ENCODE measurements at places on chromosomes 3 and 15.

GRCh38 chr3:32778389-32778788 is 39.4 kb upstream of the TRIM71 start:
- no peak for DNase-seq

DNA sequence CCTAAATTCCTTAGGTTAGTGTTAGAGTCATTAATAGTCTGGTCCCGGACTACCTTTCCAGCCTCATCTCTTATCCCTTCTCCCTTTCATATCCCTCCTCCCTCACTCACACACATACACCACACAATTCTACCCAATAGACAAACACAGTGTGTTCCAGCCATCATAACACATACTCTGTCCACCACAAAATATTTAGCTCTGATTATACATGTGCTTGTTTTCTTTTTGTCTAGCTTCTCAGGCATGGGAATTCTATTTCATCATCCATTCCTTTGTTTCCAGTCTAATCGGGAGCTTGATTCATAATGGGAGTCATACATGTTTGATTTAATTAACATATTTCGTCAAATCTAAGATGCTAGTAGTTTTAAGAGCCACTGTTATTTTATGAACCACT is 161.8 kb upstream of the BFSP2 start:
- no peak for DNase-seq

DNA sequence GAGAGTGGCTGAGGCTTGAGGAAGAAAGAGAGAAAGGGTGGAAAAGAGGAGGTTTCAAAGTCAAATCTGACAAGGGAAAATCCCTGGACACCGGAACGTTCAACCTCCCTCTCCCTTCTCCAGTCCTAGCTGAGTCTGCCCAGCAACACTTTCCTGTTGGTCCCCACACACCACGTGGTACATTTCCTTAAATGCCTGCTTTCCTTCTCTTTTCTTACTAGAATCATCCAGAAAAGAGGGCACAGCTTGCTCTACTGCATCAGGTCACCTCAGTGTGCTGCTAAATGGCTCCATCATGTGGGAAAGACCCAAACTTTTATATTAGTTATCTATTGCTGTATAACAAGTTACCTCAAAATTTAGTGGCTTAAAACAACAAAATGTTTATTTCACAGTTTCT is 181.2 kb downstream of the NECTIN3 start:
- no peak for DNase-seq

- DNase-seq, result no peak
Observed at GRCh38 chr3:143249014-143249413, 129.4 kb downstream of the CHST2 start.

GRCh38 chr15:63572749-63573464 is 24.3 kb upstream of the FBXL22 start:
- no peak for DNase-seq

DNA sequence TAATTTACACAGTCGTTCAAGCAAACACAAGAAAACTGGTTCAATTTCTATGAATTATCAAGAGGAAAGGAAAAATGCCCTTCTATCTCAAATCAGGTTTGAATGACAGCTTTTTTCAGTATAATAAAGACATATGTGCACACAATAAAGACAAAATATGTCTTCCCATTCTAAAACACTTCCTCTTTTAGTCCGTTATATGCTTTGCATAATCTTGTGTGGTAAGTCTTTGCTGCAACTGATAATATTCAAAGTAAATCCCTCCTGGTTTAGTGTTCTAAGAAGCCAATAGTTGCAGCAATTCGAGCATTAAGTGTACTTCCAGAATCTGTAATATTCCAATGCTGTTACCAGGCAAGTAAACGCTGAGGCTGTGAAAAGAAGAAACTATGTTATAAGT is 43.7 kb upstream of the MAPKBP1 start:
- no peak for DNase-seq

DNA sequence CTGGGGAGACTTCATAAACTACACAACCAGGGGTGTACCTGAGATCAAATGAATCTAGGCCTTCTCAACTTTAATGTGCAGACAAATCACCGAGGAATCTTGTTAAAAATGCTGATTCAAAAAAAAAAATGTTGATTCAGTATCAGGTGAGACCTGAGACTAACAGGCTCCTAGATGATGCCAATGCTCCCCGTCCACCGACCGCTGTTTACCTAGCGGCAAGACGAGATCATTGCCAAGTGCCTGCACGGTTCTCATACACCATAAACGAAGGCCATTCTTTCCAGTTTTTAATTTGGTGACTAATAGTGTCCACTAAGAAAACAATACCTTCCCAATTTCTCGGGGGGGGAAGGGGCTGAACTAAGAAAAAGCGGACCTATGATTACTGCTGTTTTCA is 2.5 kb upstream of the FSIP1 start:
- DNase-seq, result no peak

GRCh38 chr3:72728958-72729467 is 119.2 kb downstream of the SHQ1 start:
- DNase-seq, result no peak

- DNase-seq, result no peak
Observed at GRCh38 chr3:116281313-116282143, 163.8 kb downstream of the LSAMP start.

DNA sequence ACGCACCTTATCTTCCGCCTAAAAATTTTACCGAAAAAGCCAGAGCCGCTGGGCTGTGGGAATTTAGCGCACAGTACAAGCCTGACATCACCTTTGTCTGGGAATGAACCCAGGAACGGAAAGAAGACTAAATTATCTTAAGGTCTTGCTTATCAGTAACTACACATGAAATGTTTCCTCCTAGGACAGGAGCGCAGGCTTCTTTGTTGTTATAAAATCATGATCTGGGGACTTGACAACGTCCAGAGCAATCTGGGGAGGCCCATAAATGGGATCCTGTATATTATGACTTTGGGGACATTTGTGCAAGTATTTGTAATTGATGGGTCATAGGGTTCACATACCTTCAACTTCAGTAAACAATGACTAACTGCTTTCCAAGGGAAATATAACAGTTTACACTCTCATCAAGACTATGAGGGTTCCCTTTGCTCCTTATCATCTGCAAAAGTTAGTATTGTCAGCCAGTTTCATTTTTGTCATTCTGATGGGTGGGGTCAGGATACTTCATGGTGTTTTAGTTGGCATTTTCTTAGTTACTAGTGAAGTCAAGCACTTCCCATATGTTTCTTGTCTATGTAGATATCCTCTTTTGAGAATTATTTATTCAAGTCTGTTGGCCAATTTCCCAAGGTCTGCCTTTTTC is 213.9 kb upstream of the PFN2 start:
- DNase-seq, result no peak

GRCh38 chr3:117278424-117279190 is 569.0 kb downstream of the TUSC7 start:
- no peak for DNase-seq

GRCh38 chr3:48092270-48092669 is 76.1 kb upstream of the MAP4 start:
- DNase-seq, result no peak

DNA sequence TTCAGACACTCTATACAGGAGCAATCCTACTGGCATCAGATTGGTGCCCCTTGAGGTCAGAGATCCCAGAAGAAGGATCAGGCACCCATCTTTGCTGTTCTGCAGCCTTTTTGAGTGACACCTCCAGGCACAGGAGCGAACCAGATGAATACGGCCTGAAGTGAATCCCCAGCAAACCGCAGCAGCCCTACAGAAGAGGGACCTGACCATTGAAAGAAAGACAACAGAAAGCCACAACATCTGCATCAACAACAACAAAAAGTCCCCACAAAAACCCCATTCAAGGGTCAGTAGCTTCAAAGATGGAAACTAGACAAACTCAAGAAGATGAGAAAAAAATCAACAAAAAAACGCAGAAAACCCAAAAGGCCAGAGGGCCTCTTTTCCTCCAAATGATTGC is 130.4 kb downstream of the PPM1L start:
- DNase-seq, result no peak

DNA sequence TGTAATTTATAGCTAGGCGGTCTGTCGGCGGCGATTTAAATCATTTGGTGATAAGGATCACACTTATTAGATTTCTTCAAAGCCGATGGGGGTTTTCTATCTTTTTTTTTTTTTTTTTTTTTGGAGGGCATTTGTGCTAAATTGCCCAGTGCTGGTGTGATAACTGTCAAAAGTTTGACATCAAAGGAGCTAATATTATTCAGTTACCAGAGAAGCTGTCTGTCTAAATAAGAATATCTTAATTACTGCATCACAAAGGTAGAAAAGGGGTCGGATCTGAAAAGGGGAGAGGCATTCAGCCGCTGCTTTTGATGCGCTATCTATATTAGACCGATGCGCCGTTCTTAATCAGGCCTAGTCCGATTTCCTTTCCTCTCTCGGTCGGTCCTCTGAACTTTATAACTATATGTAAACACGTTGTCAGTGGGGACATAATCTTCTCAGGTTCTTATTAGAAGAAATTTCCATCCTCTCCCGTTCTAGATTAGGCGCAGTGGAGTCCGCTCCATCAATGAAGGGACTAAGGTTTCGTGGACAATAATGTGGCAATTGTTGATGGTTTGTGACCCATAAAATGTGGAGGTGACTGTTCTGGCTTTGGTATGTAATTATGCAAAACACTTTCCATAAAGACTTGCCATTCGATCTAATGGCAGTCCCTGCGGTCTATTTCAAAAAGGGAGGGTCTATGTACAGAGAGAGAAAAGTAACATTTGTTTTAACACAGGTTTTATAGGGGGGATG is 31.7 kb downstream of the NR2F2 start:
- no peak for DNase-seq

DNA sequence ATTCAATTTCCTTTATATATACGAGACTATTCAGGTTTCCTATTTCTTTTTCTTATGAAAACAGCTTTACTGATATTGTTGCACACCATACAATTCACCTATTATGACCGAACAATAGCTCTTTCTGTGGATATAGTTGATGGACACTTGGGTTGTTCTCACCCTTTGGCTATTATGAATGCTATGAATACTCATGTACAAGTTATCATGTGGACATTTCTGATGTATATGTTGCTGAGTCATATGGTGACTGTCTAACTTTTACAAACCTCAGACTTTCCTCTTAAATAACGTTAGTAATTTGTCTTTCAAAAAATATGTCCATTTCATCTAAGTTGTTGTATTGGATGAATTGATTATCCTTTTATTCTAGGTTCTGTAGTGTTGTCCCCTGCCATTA is 15.7 kb upstream of the USF3 start:
- DNase-seq, result no peak

- DNase-seq, result no peak
Observed at GRCh38 chr15:66630801-66631351, 65.1 kb upstream of the LCTL start.

DNA sequence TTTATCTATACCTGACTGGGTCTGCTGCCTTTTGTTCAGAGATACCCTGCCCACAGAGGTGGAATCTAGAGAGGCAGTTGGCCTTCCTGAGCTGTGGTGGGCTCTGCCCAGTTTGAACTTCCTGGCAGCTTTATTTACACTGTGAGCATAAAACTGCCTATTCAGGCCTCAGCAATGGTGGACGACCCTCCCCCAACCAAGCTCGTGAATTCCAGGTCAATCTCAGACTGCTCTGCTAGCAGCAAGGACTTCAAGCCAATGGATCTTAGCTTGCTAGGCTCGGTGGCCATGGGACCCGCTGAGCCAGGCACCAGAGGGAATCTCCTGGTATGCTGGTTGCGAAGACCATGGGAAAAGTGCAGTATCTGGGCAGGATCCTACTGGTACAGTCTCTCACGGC is 270.2 kb downstream of the CADM2 start:
- DNase-seq, result no peak

DNA sequence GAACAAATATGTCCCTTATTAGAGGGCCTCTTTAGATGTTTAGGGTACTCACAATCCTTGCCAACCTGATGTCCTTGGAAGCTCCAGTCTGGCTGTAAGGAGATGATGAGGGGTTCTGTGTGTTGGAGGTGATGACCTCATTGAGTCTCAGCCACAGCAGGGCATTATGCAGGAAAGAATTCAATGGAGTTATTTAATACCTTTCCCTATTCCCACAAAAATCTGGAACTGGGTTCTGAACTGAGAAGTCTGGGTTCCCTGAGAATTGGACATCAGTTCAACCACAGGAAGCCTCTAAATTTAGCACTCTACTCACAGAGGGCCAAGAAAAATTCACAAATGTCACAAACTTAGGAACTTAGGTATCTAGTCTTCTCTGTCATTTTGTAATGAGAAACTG is 36.9 kb downstream of the SLC35A5 start:
- no peak for DNase-seq

DNA sequence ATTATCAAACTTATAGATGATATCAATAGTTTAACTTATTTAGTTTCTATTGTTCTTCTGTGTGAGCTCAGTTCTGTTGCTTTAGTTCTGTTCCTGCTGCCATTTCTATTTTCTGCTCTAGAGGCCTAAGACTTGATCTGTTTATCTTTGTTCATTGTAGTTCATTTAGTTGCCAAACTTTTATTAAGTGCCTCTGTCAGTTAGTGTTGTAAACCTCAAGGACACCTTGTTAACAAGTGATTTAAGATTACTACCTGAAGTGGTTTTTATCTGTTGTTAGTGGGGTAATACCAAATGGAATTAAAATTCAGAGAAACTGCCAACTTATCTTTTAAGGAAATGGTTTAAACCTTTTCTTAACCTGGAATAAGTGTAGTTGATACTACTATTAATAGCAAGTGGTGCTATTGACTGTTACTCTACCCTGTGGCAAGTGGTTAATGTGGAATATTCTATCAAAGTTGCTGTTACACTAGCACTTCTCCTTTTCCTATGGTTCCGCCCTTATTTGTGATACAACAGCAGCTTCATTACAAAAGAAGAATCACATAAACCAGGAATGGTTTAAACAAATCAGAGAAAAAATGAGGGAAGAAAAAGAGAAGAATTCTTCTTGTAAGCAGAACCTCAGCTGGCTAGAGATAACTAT is 500.6 kb upstream of the GOLIM4 start:
- DNase-seq, result no peak
